ENCODE measurements at places on chromosomes 7 and 10. TPM values are rescaled to one million over a fixed set of nuclear protein-coding genes. Genes with fewer than 3 reads are reported as not detected.

PILRA gene
- 14.4 TPM for total RNA-seq

ACSM6 gene
- not detected for total RNA-seq

PPP1R17 gene
- total RNA-seq, result not detected

RET gene
- total RNA-seq, result 0.20 TPM

UBE2D1 gene
- 9.6 TPM for total RNA-seq

GRCh38 chr7:115070311-115070710, 148.4 kb downstream of the MDFIC start:
- H3K27ac ChIP-seq, result no peak overlapping the region
- H3K36me3 ChIP-seq, result no peaks in the 10 kb centered on the region
- H3K4me1 ChIP-seq, result no peaks in the 10 kb centered on the region
- no peak overlapping the region for H3K4me3 ChIP-seq
- no peaks in the 10 kb centered on the region for H3K27me3 ChIP-seq

- H3K4me3 ChIP-seq, result no peak overlapping the region
- no peak for DNase-seq
- H3K27ac ChIP-seq, result no peak overlapping the region
Observed at GRCh38 chr7:36038063-36038721, 114.9 kb upstream of the EEPD1 start.

- DNase-seq, result no peak
- H3K36me3 ChIP-seq, result no peaks in the 10 kb centered on the region
- no peak overlapping the region for H3K4me3 ChIP-seq
- no peaks in the 10 kb centered on the region for H3K4me1 ChIP-seq
- H3K27me3 ChIP-seq, result no peaks in the 10 kb centered on the region
Observed at GRCh38 chr7:141340991-141341390, 210.2 kb upstream of the AGK start.

- H3K27me3 ChIP-seq, result no peaks in the 10 kb centered on the region
- no peak overlapping the region for H3K4me3 ChIP-seq
- H3K4me1 ChIP-seq, result no peaks in the 10 kb centered on the region
- DNase-seq, result no peak
- H3K27ac ChIP-seq, result no peak overlapping the region
Observed at GRCh38 chr10:6501931-6502330, 78.1 kb downstream of the PRKCQ start.

GRCh38 chr10:29482591-29483431, 152.0 kb downstream of the SVIL start:
- H3K4me3 ChIP-seq, result no peak overlapping the region
- no peaks in the 10 kb centered on the region for H3K36me3 ChIP-seq
- no peak overlapping the region for H3K27ac ChIP-seq
- no peaks in the 10 kb centered on the region for H3K27me3 ChIP-seq

- no peaks in the 10 kb centered on the region for H3K36me3 ChIP-seq
- H3K4me3 ChIP-seq, result no peak overlapping the region
- H3K27me3 ChIP-seq, result no peaks in the 10 kb centered on the region
- no peaks in the 10 kb centered on the region for H3K4me1 ChIP-seq
- no peak overlapping the region for H3K27ac ChIP-seq
- no peak for DNase-seq
Observed at GRCh38 chr7:87543623-87544022, 57.1 kb downstream of the ABCB1 start.

DNA sequence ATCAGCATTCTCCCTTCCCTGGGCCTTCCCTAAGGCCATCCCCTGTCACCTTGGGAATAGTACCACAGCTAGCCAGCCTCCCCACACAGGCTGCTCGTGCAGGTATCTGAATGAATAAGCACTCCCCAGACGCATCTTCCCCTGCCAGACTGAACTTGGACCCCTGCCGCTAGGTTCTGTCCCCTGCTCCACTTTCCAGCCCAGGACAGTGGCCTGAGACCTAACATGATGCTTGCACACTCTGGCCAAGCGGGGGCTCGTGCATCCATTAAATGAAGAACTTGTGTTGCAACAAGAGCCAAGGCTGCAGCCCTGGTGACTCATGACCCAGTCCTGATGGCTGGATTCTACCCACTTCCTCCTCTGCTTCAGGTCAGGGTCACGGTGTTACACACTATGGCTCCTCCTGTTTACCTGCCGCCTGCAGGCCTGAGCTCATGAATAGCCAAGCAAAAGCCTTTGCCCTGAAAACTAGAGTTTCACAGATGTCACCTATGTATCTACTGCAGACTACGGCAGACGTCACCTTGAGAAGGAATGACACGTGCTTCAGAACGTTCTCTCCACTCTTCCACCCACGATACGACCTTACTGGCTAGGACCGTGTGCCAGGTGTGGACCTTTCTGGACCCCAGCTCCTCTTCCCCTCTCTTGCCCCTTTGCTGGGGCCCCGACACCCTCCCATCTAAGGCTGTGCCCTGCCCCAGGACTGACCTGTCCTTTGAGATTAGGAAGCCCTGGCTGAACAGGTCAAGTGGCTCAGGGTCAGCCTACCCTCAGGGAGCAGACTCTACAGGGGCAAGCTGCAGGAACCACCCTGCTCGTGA, 6.5 kb downstream of the ASB13 start:
- peak; percentile 44 for DNase-seq
- no peak overlapping the region for H3K27ac ChIP-seq
- no peaks in the 10 kb centered on the region for H3K36me3 ChIP-seq
- H3K4me3 ChIP-seq, result no peak overlapping the region

DNA sequence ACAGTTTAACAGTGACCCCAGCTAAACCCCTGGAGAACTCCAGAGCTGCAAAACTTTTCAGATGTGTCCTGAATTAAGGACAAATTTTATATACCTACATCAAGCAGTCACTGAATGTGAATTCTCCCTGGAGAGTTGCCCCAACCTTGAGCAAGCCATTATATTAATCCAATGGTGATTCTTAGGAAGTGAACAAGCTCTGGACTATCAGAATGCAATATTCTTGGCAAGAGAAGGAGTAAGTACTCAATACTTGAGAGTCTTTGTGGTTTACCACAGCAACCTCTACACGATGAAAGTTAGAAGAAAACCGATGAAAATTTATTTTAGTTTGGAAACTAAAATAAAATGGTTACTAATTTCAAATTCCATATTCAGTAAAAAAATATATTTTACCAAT, 19.3 kb upstream of the ZNF365 start:
- no peak overlapping the region for H3K4me3 ChIP-seq
- no peaks in the 10 kb centered on the region for H3K27me3 ChIP-seq
- no peaks in the 10 kb centered on the region for H3K4me1 ChIP-seq
- no peaks in the 10 kb centered on the region for H3K36me3 ChIP-seq
